Activated CD4-positive, alpha-beta T cell treated with anti-CD3 and anti-CD28 coated beads, Interleukin-2, Interleukin-4, amounts not matched to agents 100 ng/mL and 50 ng/mL, durations not matched to agents 16 hours and 8 hours (primary cell): ENCODE measurements at places on chromosomes 11 and 22.

DNA sequence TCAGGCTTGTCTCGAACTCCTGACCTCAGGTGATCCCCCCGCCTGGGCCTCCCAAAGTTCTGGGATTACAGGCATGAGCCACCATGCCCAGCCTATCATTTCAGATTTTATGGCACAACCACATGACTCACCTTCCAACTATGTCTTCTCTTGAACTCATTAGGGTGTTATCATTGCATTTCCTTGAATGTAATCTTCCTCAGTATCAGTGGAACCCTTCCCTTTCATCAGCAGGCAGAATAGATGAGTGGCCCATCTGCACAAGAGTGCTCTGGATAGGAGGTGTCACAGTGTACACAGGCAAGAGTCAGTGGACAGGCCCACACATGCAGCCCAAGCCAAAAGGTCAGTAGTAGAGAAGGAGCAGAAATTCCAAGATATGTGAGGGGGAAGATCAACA is 29.1 kb upstream of the AQP11 start:
- DNase-seq: no peak

- peak; percentile 73 for DNase-seq
These were observed 104.7 kb downstream of the ETS1 start for GRCh38 chr11:128482512-128483191.

- DNase-seq: no peak
These were observed 11.5 kb upstream of the KCTD14 start for GRCh38 chr11:78034623-78035022.

- DNase-seq: no peak
These were observed 66.9 kb downstream of the LRRC4C start for GRCh38 chr11:41392596-41392995.

- DNase-seq: no peak
These were observed 147.5 kb downstream of the ELP4 start for GRCh38 chr11:31657091-31657490.
